Ovary (tissue), 10 donors: ENCODE measurements at places on chromosomes 5 and 9. TPM values are rescaled to one million over a fixed set of nuclear protein-coding genes. Genes with fewer than 3 reads are reported as not detected.

Gene IGFBPL1
- total RNA-seq = not detected

- H3K4me3 ChIP-seq = no peak overlapping the region
- H3K4me1 ChIP-seq = no peaks in the 10 kb centered on the region
- no peaks in the 10 kb centered on the region for H3K27me3 ChIP-seq
Measured at GRCh38 chr5:33595303-33595702, 154.5 kb downstream of the TARS1 start.

DNA sequence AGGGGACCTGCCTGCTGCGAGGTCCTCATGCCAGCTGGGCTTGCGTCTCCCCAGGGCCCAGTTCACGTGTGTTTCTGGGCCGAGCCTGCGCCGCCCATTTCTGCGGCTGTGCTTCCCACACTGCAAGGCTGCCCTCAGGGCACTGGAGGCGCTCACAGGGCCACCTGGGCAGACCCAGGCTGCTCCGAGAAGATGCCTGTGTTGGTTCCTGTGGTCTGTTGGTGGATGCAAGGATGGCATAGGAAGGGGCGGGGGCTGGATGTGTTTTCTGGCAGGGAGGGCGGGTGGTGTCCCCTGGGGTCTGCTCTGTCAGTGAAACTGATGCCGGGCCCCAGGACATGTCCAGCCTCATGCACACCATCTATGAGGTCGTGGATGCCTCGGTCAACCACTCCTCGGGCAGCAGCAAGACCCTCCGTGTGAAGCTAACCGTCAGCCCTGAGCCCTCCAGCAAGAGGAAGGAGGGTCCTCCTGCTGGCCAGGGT, 25.9 kb downstream of the NKD2 start:
- no peaks in the 10 kb centered on the region for H3K27me3 ChIP-seq
- DNase-seq = no peak
- H3K36me3 ChIP-seq = no peaks in the 10 kb centered on the region
- H3K4me3 ChIP-seq = no peak overlapping the region
- H3K27ac ChIP-seq = no peak overlapping the region

- H3K4me1 ChIP-seq = no peaks in the 10 kb centered on the region
- no peaks in the 10 kb centered on the region for H3K27me3 ChIP-seq
- no peak overlapping the region for H3K27ac ChIP-seq
- no peak overlapping the region for H3K4me3 ChIP-seq
Measured at GRCh38 chr5:111830333-111830732, 73.3 kb upstream of the NREP start.

DNA sequence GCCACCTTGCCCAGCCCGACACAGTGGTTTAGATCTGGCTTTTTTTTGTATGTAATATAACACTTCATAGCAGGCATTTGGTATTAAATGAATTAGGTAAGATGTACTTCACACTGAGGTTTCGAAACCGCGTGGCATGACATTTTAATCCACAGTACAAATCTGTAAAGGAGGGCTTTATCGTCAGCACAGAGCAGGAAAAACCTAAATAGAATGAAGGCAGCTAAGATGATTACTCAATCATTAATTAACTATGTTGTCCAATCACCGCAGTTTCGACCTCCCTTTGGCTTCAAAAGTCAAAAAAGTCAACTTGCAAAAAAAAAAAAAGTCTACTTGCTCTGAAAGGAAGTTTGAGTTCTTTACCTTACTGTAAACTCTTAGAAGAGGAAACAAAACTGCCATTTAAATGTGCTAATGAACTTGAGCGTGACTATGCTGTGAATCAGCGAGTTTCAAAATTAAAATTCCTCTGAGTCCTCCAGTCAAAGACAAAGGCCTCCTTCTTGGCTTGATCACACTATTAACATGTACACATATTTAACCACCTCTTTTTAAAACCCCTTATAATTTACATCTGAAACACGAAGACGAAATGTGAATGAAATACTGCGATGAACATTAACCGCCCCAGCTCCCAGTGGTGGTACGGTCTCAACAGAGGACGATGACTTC, 698 bp upstream of the SEC24A start:
- peak overlapping the region; percentile 61 for H3K4me3 ChIP-seq
- H3K27ac ChIP-seq = peak overlapping the region; percentile 86
- H3K27me3 ChIP-seq = no peaks in the 10 kb centered on the region
- DNase-seq = no peak

- no peaks in the 10 kb centered on the region for H3K4me1 ChIP-seq
- no peak for DNase-seq
- H3K27me3 ChIP-seq = no peaks in the 10 kb centered on the region
- H3K4me3 ChIP-seq = no peak overlapping the region
- H3K36me3 ChIP-seq = no peaks in the 10 kb centered on the region
- no peak overlapping the region for H3K27ac ChIP-seq
Measured at GRCh38 chr9:20906326-20906725, 125.1 kb downstream of the HACD4 start.

DNA sequence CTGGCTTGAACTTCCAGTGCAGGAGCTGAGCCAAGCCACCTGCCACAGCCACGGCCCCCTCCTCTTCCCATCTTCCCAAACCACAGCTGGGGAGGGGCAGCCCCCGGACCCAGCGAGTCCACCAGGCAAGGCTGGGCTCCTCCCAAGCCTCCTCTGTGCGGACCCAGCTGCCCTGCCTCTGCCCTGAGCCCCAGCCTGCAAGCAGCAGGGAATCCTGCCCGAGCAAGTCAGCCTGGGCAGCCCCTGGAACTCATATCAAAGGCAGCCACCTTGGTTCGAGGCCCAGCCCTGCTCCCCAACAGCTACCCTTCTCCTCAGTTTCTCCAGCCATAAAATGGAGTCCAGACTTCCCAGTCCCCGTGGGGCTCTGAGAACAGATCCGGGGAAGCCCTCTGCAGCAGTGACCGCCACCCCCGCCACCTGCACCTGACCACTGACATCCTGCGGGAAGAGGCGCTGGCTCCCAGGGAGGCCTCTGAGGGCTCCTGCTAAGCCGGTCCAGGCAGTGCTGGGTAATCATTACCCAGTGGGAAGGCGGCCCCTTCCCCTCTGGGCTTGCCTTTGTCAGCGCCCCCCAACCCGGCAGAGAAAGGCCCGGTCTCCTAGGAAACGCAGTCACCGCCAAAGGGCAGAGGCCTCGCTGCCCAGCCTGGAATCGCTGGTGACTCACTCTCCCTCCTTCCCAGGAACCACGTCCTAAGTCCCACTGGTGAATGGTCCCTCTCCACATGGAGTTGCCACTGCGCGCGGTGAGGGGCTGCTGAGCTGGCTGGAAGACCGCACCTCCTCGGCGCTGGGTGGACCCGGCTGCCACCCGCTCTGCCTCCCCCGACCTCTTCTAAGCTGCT, 1.5 kb downstream of the VAV2 start:
- peaks cover 6% of the 10 kb centered on the region for H3K4me1 ChIP-seq
- no peak overlapping the region for H3K27ac ChIP-seq
- peak; percentile 42 for DNase-seq
- H3K4me3 ChIP-seq = peak overlapping the region; percentile 66

GRCh38 chr5:9166202-9167112, 379.4 kb downstream of the SEMA5A start:
- H3K36me3 ChIP-seq = no peaks in the 10 kb centered on the region
- H3K27ac ChIP-seq = no peak overlapping the region
- no peaks in the 10 kb centered on the region for H3K4me1 ChIP-seq
- no peak for DNase-seq
- H3K27me3 ChIP-seq = no peaks in the 10 kb centered on the region

DNA sequence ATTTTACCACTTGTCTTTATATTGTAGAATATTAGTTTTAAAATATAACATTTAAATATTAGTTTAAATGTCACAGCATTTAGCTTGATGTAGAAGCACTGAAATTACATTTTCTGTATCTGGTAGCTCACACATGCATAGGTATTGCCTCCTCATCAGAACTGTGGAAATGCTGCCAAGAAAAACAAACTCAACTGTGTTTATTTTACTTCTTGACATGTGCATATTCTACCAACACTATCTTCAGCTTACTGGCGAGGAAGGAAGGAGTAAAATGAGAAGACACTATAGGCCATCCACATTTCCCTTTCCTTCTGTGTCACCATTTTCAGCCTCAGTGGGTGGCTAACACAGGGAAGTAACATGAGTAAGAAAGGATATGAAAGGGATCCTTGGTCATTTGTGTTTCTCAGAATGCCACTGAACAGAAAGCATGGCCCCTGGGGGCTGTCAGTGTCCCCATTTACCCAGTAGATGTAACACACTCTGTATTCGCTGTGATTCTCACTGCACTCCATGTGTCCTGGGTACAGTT, 81.0 kb upstream of the HTR4 start:
- H3K27ac ChIP-seq = no peak overlapping the region
- no peak overlapping the region for H3K4me3 ChIP-seq
- no peaks in the 10 kb centered on the region for H3K36me3 ChIP-seq
- H3K4me1 ChIP-seq = no peaks in the 10 kb centered on the region
- no peak for DNase-seq

Gene ZNF454
- total RNA-seq = 5.8 TPM

GRCh38 chr5:39119404-39120051, 45.3 kb upstream of the RICTOR start:
- DNase-seq = no peak
- H3K4me3 ChIP-seq = no peak overlapping the region
- no peaks in the 10 kb centered on the region for H3K36me3 ChIP-seq

DNA sequence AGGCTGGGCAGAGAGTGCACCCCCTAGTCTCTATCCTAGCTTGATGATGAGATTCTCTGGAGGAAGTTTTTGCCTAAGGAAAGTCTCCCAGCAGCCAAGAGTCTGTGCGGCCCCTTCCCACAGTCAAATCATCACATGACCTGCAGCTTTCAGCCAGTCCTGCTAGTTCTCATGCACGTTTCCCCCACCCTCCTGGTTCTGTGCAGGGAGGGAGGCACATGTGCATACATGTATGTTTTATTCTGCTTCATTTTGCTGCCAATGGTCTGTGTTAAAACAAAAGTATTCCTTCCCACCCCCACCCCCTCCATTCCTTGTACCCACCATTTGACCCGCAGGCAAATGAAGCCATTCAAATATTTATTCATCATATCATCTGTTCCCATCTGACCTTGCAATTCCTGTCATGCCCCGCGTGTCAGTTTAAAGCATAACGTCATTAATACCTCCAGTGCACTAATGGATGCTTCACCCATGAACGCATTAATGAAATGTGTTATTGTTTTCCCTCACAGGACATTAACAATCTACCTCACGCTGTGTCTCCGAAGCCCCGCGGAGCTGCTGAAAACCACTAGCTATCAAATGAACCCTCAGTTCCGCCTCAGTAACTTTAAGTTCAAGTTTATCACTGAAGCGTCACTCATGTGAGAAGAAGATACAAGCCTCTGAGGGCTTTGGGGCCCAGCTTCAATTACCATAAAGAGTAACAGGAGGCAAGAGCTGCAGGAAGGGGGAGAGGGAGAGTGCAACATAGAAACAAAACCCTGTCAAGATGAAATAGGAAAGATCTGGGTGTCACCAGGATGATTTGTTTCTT, 139.6 kb downstream of the RASEF start:
- no peak overlapping the region for H3K4me3 ChIP-seq
- H3K27ac ChIP-seq = no peak overlapping the region
- no peaks in the 10 kb centered on the region for H3K27me3 ChIP-seq
- no peak for DNase-seq

DNA sequence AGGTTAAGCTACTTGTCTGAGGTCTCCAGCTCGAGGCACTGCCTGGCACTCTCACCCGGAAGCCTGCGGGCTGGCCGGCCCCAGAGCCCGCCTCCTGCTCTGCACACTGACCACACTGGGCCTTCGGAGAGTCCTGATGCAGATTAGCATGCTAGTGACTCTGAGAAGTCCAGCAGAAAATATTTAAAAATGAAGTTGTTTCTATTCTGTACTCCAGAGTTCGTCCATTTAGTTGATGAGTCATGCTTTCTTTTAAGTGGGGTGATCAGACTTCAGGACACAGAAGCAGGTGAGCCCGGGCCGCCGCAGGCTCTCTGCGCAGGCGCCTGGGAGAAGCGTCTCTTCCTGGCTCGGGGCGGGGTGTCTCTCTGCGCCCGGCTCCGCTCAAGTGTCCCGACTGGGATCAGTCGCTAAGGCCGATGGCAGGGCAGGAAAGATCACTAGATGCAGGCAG, 32.5 kb downstream of the FAM240B start:
- no peaks in the 10 kb centered on the region for H3K27me3 ChIP-seq
- DNase-seq = peak; percentile 21
- peaks cover 8% of the 10 kb centered on the region for H3K4me1 ChIP-seq
- no peak overlapping the region for H3K4me3 ChIP-seq
- no peaks in the 10 kb centered on the region for H3K36me3 ChIP-seq

- peaks cover 12% of the 10 kb centered on the region for H3K4me1 ChIP-seq
- no peak for DNase-seq
- no peak overlapping the region for H3K4me3 ChIP-seq
- no peaks in the 10 kb centered on the region for H3K36me3 ChIP-seq
- H3K27ac ChIP-seq = no peak overlapping the region
- H3K27me3 ChIP-seq = no peaks in the 10 kb centered on the region
Measured at GRCh38 chr9:135902655-135903357, 4.5 kb downstream of the CAMSAP1 start.

- no peaks in the 10 kb centered on the region for H3K36me3 ChIP-seq
- DNase-seq = no peak
- H3K27ac ChIP-seq = no peak overlapping the region
- H3K27me3 ChIP-seq = no peaks in the 10 kb centered on the region
Measured at GRCh38 chr9:117407436-117408022, 7.3 kb downstream of the ASTN2 start.

GRCh38 chr5:81161012-81161601, 72.0 kb upstream of the CKMT2 start:
- H3K36me3 ChIP-seq = no peaks in the 10 kb centered on the region
- H3K4me1 ChIP-seq = peaks cover 2% of the 10 kb centered on the region
- H3K4me3 ChIP-seq = no peak overlapping the region

- H3K27me3 ChIP-seq = no peaks in the 10 kb centered on the region
- no peak overlapping the region for H3K27ac ChIP-seq
- no peaks in the 10 kb centered on the region for H3K36me3 ChIP-seq
- DNase-seq = no peak
- no peaks in the 10 kb centered on the region for H3K4me1 ChIP-seq
- no peak overlapping the region for H3K4me3 ChIP-seq
Measured at GRCh38 chr9:14453286-14453685, 139.3 kb upstream of the NFIB start.

Gene OBP2B
- total RNA-seq = 5.3 TPM

- H3K4me1 ChIP-seq = no peaks in the 10 kb centered on the region
- no peak for DNase-seq
- H3K27me3 ChIP-seq = no peaks in the 10 kb centered on the region
- no peaks in the 10 kb centered on the region for H3K36me3 ChIP-seq
Measured at GRCh38 chr9:13432904-13433303, 153.4 kb upstream of the MPDZ start.

DNA sequence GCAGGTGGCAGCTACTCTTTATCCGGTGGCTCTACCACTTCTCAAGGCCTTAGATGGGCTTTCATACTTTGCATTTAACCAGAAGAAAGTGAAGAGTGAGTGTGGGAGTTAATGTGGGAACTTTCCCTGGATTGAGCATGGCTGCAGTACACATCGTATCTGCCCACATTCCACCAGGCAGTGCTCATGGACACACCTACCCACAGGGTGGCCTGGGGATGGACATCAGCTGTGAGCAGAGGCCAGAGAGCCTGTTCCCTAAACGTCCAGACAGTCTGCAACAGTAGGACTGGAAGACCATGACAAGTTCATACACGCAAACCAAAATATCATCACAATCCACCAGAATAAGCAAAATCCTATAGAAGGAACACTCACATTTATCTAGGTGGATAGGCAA, 213.8 kb downstream of the IRX1 start:
- H3K4me3 ChIP-seq = no peak overlapping the region
- H3K27me3 ChIP-seq = no peaks in the 10 kb centered on the region
- no peak overlapping the region for H3K27ac ChIP-seq
- H3K36me3 ChIP-seq = no peaks in the 10 kb centered on the region
- DNase-seq = no peak
- H3K4me1 ChIP-seq = no peaks in the 10 kb centered on the region
